ENCODE measurements at places on chromosomes 5 and 9. TPM values are rescaled to one million over a fixed set of nuclear protein-coding genes. Genes with fewer than 3 reads are reported as not detected.

GRCh38 chr9:130467316-130467715 lies 22.6 kb downstream of the ASS1 start:
- DNase-seq, result no peak

- no peak for DNase-seq
Measured at GRCh38 chr9:137396634-137397367, 26.2 kb downstream of the EXD3 start.

DNA sequence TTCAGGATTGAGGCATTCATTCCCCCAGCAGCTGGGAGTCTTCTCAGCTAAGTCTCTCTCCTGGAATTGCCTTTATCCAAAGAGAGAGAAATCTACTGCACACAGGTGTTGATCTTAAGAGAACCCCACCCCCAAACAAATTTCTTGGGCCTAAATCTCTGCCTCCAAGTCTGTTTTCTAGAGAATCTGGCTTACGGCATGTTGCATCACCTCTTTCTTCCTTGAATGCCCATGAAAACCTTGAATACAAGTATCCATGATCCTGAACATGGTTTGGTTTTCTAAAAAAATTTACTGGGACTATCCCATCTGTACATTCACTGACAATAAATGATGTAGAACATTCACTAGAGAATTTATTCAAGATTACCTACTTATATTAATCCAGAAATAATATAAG lies 401.6 kb downstream of the PDE4D start:
- no peak for DNase-seq

- DNase-seq, result peak; percentile 34
Measured at GRCh38 chr5:116492016-116492623, 82.5 kb downstream of the SEMA6A start.

GRCh38 chr9:19631181-19631580 lies 157.7 kb downstream of the SLC24A2 start:
- peak; percentile 6 for DNase-seq

- no peak for DNase-seq
Measured at GRCh38 chr9:98642661-98643312, 65.9 kb downstream of the GABBR2 start.

DNA sequence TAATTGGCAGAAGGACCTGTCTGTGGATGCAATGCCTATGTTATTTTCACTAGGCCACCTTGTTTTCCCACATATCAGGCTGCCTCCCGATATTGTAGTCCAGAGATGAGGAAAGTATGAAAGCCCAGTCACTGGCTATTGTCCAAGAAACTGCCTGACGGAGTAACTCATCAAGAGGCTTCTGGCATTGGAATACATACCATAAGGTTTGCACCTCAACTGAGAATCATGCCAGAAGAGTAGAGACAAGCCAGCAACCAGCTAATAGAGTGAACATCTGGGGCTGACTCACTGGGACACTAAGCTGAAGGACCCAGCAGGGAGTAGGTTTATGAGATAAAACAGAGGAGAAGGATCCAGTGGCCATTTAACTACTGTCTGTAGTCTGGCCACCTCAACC lies 137.2 kb upstream of the FST start:
- no peak for DNase-seq

GRCh38 chr9:88535226-88536022 lies 446 bp downstream of the NXNL2 start:
- peak; percentile 64 for DNase-seq

- DNase-seq, result no peak
Measured at GRCh38 chr5:62214701-62215100, 91.3 kb upstream of the KIF2A start.

DNA sequence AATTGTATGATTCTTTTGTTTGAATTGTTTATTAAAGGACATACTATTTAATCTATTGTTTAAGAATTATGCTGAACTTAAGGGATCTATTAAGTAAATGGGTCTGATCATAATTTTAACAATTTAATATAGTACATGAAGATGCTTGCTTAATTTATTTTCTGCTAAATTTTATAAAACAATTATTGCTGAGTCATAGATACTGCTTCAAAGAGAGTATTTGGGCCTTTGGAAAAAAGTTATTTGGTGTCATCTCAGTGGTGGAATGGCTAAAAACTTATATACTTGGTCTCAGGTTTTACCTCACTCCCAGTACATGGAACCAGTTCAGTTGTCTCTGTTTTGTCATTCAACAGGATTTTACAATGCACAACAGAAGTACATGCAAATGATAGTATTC lies 145.3 kb downstream of the CDH9 start:
- no peak for DNase-seq

DNA sequence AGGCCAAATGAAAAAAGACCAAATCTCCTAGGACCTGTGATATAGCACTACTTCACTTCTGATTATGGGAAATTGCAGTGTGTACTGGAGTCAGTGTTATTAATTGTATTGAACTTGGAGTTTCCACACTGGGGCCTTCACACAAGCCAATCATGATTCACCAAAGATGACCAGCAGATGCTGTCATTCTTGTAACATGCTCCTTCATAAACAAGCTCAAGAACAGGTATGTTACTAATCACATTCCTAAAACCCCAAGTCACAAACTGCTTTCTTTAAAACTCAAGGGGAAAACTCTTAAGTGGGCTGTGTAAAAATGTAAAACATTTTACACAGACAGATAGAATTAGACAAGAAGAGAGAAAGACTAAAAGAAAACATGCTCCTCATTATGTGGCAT lies 5.6 kb downstream of the KLHL3 start:
- no peak for DNase-seq

GRCh38 chr5:61801174-61801573 lies 469.1 kb downstream of the ZSWIM6 start:
- no peak for DNase-seq

DNA sequence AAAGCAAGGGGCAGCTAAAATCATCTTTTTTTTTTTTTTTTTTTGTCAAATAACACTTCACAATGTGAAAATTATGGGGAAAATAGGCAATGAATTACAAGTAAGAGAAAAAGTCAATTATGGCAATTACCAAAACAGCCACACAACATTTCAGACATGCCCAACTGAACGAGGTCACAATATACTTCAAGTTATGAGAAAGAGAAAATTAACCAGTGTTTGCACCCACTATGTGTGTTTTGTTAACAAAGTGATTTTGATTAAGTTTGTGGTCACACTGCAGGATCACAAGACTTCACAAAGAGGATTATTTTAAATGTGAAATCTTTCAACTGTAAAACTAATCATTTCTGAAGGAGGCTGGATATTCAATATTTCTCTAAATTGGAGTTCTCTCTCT lies 1032.8 kb upstream of the DMAC1 start:
- no peak for DNase-seq

DNA sequence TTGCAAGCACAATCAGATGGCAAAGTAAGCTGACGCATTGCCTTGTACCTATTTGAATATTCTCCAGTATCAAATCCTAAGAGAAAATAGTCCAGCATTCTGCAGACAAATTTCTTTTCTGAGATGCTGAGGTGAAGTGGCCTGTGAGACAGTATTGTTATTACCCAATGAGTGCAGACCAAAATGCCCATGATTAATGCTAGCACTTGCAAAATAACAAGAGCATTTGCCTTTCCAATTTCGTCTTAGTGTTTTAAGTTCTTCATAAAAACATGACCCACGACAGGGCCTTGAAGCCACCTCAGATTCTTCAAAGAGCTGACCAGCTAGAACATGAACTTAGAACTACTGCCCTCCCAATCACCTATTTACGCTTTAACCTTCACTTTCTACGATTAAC lies 2.6 kb upstream of the IQGAP2 start:
- no peak for DNase-seq

DNA sequence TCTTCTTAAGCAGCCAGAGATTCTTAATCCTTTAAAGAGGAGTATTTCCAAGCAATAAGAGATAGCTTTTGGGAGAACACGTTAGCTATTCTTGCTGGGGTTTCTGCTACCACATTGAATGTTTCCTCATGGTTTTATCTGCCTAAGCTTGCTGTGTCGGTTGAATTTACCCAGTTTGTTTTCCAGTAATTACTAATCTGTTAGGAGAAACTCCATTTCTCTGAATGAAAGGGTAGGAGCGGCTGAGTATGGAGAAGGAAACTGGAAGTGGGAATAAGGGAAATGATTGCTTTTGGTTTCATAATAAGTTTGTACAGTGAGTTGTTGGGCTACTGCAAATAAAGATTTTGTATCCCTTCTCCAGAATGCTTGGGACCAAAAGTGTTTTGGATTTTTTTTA lies 1.2 kb downstream of the JAK2 start:
- DNase-seq, result no peak

GRCh38 chr9:31542384-31543055 lies 841.9 kb upstream of the ACO1 start:
- no peak for DNase-seq

- DNase-seq, result no peak
Measured at GRCh38 chr9:89777544-89777943, 172.7 kb downstream of the GADD45G start.

- no peak for DNase-seq
Measured at GRCh38 chr5:37251665-37252064, 2.5 kb upstream of the CPLANE1 start.

The NIM1K gene
- total RNA-seq, result not detected

The PHF24 gene
- total RNA-seq, result not detected

The S1PR3 gene
- 1.2 TPM for total RNA-seq

The IGFBPL1 gene
- 4.8 TPM for total RNA-seq

The TAF11L5 gene
- total RNA-seq, result not detected

All from stomach (tissue), 19 donors.